ENCODE measurements at places on chromosomes 5 and 9.

- no peak for DNase-seq
These were observed 199.6 kb downstream of the KCTD16 start for GRCh38 chr5:144370273-144370672.

GRCh38 chr5:109644829-109645228 is 44.9 kb upstream of the MAN2A1 start:
- DNase-seq: no peak

DNA sequence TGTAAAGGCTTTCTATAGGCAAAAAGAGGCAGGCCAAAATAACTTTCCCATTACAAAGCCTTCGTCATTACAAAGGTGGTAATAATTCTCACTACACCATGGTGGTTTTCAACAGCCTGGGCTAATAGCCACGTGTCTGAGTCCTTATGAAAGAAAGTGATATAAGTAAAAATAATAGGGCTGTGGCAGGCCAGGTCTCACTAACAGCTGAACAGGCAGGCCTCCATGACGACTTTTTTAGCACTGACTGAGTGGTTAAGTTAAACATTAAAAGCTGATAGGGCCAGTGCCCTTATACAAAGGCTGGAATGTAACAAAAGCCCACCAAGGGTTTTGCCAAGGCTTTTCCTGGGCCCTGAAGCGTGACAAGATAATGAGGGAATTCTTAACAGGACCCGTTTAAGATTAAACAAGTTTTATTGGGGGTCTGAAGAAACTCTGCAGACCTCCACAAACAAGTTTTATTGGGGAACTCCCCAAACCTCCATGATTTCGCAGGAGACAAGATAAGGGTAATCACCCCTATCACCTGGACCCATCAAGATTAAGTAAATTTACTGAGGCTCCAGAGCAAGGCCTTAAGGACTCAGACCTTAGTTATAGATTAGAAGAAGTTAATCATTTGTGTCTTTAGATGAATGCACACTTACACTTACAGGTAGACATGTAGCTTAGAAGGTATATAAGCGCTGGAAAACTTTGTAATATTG is 412.9 kb downstream of the CHSY3 start:
- DNase-seq: no peak

DNA sequence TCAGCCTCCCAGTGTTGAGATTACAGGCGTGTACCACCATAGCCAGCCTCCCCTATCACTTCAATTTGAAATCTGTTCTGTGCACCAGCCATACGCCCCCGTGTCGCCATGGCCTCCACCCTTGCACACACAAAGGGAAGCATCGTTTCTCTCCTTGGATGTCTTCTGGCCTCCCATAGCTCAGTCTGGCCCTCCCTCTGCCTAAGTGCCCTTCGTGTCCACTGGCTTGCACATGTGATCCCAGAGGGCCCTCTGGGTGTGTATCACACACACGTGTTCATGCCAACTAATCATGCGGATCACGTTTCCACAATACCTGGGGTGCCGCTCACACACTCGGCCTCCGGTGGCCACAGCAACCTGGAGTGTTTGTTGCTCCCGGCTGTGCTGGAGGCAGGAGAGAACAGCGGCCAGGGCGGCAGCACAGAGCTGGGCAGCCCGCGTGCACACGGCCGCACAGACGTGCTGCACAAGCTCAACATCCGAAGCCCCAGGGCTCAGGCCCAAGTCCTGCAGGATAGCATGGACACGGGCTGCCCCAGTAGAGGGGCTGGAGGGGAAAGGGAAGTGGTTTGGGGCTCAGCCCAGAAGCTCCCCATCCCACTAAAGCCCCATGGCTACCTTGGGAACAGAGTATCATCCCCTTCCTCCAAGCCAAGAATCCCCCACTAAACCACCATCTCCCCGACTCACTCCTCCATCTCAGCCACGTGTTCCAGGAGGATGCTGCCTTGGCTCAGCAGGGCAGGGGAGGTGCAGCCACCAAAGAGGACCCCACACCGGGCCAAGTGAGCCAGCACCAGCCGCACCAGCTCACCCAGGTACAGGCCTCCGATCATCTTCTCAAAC is 10.9 kb downstream of the HK3 start:
- DNase-seq: no peak

- DNase-seq: no peak
These were observed 4.3 kb upstream of the BOD1 start for GRCh38 chr5:173620784-173621183.

DNA sequence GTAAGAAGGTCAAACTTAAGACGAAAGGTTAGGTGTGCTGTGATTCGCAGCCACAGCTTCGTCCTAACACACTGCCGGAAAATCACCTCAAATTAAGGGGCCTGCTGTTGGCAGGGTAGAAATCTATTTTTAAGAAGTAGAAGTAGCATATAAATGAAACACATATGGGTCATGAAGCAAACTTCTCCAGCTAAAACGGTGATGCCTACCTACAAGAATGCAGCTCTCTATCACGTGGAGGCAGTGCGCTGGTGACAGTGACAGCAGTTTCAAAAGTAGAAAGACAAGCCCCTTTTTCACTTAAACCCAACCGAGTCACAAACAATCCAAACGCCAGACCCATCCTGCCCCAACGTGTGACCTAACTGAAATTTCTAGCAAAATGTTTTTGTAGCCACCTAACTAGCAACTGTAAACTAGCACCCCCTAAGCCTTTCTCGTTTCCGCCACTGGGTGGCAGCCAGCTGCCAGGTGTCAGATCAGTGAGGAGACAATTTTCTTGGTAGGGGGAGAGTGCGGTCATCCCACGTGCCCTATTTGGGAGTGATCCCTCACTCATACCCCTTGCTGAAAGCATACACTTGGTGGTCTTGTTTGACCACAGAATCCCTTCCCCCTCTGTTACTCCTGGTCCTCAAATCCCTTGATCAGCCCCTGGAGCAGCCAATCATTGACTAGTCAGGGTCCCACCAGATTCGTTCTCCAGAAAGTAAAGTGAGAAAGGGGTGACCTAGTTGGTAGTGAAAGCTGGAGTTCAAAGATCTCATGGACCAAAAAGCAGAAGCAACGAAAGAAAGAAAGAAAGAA is 71.8 kb upstream of the MAMDC2 start:
- DNase-seq: peak; percentile 13

GRCh38 chr9:34547960-34548611 is 25.3 kb upstream of the ENHO start:
- no peak for DNase-seq

- DNase-seq: no peak
These were observed 21.9 kb downstream of the GSN start for GRCh38 chr9:121289772-121290370.

DNA sequence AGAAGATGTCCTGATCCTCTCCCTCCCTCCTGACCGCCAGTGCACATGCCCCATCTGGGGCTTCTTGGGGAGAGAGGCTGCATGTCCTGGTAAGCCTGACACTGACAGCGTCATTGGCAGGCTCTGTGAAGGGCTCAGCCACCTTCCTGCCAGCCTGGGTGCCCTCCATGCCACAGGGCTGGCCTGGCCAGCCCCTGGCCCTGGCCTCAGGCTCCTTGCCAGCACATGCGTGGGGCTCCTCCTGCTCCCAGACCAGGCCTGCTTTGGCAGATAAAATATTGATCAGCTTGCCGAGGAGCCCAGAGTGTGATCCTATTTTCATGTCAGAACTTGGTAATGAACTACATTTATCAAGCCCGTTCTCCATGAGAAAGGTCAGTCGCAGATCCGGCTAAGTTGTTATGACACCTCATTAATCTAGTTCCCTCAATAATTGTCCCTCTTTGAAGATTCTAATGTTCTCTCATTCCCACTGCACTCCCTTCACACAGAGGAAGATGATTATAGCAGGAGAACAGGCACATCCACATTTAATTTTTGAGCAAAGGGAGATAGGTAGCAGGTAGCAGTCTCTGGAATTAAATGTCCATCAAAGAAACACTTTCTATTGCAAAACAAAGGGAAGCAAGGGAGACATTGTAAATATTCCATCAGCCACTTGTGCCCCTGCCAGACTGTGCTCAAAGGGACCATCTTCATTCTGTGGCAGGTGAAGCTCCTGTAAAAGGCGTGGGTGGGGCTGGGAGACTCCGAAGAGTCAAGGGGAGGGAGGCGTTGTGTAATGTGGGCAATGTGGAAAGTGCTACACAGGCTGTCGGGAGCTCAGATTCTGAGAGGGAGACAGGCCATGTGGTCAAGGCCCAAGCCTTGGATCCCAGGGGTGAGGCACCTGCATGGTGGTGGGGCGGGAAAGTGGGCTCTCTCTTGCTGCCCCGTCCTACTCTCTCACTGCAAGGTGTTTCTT is 272.0 kb downstream of the HSPA4 start:
- DNase-seq: no peak

- DNase-seq: no peak
These were observed 343.5 kb downstream of the NFIB start for GRCh38 chr9:13970426-13970825.

DNA sequence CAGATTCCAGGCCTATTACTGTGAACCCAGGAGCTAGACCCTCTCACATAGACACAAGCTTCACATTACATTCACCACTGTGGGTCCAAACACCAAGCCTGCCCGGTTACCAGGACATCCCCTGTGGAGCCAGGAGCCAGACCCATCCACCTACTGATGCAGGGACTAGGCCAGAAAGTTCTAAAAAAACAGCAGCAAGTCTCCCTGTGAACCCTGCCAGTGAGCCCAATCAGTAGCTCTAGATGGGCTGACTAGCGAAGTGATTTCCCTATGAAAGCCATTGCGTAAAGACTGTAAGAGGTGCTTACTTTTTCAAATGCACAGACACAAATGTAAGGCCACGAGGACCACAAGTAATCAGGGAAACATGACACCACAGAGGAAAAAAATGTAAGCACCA is 352.3 kb downstream of the TMEM161B start:
- no peak for DNase-seq

DNA sequence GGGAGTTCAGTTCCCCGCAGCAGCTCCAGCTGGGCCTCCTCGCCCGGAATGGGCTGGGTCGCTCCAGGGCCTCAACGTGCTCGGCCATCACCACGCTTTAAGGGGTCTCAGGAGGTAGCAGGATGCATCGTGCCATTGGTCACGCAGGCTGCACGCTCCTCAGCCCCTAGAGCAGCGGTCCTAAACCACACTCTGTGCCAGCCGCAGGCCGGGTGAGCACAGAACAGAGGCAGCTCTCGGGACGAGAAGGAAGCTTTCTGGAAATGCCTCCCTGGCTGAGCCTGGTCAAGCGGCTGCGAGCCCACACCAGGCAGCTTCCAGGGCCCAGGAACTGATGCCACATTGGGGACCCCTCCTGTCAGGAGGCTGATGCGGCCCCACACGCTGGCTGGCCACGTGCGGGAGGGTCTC is 39.3 kb upstream of the LPCAT1 start:
- DNase-seq: no peak

DNA sequence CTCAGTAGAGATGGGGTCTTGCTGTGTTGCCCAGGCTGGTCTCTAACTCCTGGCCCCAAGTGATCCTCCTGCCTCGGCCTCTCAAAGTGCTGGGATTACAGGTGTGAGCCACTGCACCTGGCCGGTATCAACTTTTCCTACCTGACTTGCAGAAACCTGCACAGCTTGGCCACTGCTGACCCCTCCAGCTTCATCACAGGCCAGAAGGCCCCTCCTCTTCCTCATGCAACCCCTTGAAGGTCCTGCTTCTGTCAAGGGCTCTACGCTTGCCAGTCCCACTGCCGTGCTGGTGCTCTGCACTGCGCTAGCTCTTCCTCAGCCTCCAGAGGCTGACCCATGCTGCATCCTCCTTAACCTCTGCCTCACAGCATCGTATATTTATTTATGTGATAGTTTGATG is 32.5 kb upstream of the RNU6ATAC start:
- DNase-seq: no peak

- no peak for DNase-seq
These were observed 20.5 kb downstream of the ZBTB34 start for GRCh38 chr9:126880947-126881332.

DNA sequence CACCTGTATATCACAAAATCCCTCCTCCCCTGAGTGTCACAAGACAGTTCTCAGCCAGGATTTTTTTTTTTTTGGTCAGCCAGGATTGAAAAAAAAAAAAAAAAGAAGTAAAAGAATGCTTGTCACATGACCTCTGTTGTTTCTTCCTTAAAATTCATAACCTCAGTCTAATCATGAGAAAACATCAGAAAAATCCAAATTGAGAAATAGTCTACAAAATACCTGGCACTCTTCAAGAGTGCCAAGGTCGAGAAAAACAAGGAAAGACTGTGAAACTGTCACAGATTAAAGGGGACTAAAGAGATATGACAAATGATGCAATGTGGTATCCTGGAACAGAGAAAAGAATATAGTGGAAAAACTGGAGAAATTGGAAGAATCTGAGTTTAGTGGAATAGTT is 58.5 kb upstream of the SUB1 start:
- no peak for DNase-seq

DNA sequence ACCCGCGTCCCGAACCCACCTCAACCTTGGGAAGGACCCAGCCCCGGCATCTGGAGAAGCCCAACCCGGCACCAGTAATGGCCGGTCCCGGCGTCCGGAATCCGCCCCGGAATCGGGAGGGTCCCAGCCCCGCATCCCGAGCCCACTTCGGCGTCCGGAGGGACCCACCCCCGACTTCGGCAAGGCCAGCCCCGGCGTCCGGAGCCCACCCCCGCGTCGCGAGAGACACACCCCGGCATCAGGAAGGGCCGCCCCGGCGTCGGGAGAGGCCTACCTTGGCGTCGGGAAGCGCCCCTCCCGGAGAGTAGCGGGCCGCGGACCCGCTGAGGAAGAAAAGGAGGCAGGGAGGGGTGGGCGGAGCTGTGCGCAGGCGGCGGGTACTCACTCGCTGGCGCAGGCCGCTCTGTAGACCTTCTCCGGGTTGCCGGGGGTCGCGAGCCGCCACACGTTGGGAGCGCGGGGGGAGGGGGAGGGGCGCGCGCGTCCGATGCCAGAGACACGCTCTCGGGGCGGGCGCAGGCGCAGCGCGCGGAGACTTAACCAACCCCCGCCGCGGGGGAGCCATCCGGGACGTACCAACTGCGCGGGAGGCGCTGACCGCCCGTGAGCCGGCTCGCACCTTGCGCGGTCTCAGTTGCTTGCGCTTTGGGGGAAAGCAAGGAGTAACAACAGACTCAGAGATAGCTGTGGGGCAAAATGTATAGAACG is at the start of gene UIMC1:
UIMC1 (minus strand) TSS at position 515 of the 708 bp plus-strand sequence. CDS start 24,164 bp downstream, outside the sequence.
- peak; percentile 83 for DNase-seq

- DNase-seq: no peak
These were observed 290.2 kb downstream of the ZNF608 start for GRCh38 chr5:124456249-124456648.

DNA sequence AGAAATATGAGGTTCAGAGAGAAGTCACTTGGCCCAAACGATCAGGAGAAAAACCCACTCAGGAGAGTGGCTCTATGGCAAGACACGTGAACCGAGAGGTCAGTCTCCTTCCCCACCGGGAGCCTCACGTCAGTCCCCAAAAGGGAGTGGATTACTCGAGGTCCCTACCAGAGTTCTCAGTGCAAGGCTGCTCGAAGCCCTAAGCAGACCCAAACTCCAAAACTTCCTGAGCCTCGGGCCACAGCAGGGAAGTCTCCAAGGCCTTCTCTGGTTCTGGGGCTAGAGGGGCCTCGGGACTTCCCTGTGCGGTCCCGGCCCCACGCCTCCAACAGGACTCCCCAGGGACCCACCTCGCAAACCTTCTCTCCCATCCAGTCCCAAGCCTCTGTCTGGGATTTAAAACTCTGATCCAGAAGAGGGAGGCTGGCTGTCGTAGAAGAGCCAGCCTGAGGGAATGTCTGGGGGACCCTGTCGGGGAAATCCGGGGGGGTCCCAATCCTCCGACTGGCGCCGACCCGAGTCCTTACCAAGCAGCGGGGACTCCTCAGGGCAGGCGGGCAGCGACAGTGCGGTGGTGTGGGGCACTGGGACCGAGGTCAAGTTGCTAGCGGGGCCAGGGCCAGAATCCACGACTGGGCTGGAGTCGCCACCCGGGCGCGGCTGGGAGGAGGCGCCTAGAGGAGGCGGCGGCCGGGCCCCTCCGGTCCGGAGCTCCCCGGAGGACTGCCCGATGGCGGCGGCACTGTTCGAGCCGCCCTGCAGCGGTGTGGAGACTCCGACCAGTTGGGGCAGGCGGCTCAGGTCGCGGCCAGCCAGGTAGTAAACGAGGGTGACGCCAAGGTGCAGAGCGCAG is 679 bp downstream of the B4GALT1 start:
- no peak for DNase-seq
